ENCODE measurements at places on chromosomes 12 and 14. TPM values are rescaled to one million over a fixed set of nuclear protein-coding genes. Genes with fewer than 3 reads are reported as not detected.

Gene TNFAIP2
- total RNA-seq, result 37.9 TPM

Gene RDH16
- total RNA-seq, result under 0.01 TPM

Gene RTRAF
- 157 TPM for total RNA-seq

Gene TDP1
- total RNA-seq, result 25.3 TPM

Gene KRT79
- total RNA-seq, result 0.28 TPM

Gene HNF1A
- not detected for total RNA-seq

Gene FAIM2
- total RNA-seq, result not detected

Gene DHRS2
- total RNA-seq, result not detected

Gene ACOT6
- not detected for total RNA-seq

Gene TOMM20L
- total RNA-seq, result not detected

Gene CD163L1
- total RNA-seq, result 3.8 TPM

Gene TSPAN31
- total RNA-seq, result 57.2 TPM

Gene EFS
- total RNA-seq, result not detected

Gene SYT10
- not detected for total RNA-seq

Gene SOAT2
- not detected for total RNA-seq

Gene CABP1
- total RNA-seq, result 0.09 TPM

Gene KIF21A
- total RNA-seq, result 8.6 TPM

Gene BEGAIN
- not detected for total RNA-seq

Gene TNFRSF1A
- 99.7 TPM for total RNA-seq

Gene KRT2
- not detected for total RNA-seq

Gene DENND5B
- 8.4 TPM for total RNA-seq

Gene DIP2B
- 27.5 TPM for total RNA-seq

Gene ERC1
- 22.7 TPM for total RNA-seq

Gene IRAK3
- total RNA-seq, result 5.6 TPM

Gene FGF6
- total RNA-seq, result not detected

Gene PAWR
- total RNA-seq, result 103 TPM

Gene CYP27B1
- 0.54 TPM for total RNA-seq

Gene RNU6-8
- not detected for total RNA-seq

Gene PTHLH
- total RNA-seq, result 2.0 TPM

Gene LUM
- 1.2 TPM for total RNA-seq

Gene KCNH3
- under 0.01 TPM for total RNA-seq

Gene ABCC9
- 0.19 TPM for total RNA-seq

Gene ACSM4
- not detected for total RNA-seq

Data from endothelial cell of coronary artery (primary cell).